ENCODE measurements at places on chromosomes 1 and 21.

DNA sequence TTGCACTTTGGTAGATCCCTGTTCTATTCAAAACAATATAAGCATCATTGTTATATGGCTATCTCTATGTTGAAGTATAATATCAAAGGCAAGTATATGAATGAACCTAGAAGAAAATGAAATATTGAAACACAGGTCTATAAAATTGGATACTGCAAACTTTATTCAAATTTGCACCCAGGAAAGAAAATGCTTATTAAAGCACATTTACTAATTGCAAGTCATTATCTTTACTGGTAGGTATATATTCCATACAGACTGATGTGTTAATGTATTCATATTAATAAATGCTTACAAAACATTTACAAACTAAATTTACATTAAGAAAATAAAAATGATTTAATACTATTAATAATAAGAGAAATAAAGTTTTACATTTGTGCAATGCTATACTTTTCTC, 469.8 kb downstream of the NCAM2 start:
- no peak for DNase-seq

- DNase-seq, result no peak
Observed at GRCh38 chr1:234865171-234866006, 255.4 kb upstream of the IRF2BP2 start.

GRCh38 chr1:209309198-209309597, 274.3 kb upstream of the CAMK1G start:
- DNase-seq, result no peak

GRCh38 chr1:192952646-192953045, 106.5 kb downstream of the UCHL5 start:
- peak; percentile 26 for DNase-seq

- DNase-seq, result no peak
Observed at GRCh38 chr1:3899754-3900149, 320 bp downstream of the C1orf174 start.

GRCh38 chr1:63362578-63362977, 4.8 kb upstream of the ALG6 start:
- no peak for DNase-seq

- DNase-seq, result no peak
Observed at GRCh38 chr1:36653850-36654249, 171.1 kb upstream of the CSF3R start.

- no peak for DNase-seq
Observed at GRCh38 chr21:42640486-42640885, 12.9 kb upstream of the PDE9A start.

All from fibroblast of skin of left biceps (primary cell).